ENCODE measurements at places on chromosomes 5 and 9.

- no peak for DNase-seq
Observed at GRCh38 chr5:159571501-159572244, 241.4 kb upstream of the IL12B start.

DNA sequence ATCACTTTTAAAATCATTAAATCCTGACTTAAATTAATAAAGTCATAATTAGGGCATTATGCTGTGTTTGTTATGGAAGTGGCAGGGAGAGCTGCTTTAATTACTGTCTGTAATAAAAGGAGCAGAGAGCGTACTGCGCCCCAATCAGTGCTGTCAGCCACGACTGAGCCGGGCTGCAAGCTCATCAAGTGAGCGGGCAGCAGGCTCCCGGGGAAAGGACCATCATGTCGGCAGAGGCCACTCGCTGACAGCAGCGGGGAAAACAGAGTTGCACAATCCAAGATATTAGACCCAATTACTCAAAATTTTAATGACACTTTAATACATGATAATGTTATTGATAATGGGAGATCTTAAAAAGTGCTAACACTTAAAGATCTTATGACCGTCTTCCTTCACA lies 181.6 kb downstream of the AP3B1 start:
- DNase-seq: no peak

DNA sequence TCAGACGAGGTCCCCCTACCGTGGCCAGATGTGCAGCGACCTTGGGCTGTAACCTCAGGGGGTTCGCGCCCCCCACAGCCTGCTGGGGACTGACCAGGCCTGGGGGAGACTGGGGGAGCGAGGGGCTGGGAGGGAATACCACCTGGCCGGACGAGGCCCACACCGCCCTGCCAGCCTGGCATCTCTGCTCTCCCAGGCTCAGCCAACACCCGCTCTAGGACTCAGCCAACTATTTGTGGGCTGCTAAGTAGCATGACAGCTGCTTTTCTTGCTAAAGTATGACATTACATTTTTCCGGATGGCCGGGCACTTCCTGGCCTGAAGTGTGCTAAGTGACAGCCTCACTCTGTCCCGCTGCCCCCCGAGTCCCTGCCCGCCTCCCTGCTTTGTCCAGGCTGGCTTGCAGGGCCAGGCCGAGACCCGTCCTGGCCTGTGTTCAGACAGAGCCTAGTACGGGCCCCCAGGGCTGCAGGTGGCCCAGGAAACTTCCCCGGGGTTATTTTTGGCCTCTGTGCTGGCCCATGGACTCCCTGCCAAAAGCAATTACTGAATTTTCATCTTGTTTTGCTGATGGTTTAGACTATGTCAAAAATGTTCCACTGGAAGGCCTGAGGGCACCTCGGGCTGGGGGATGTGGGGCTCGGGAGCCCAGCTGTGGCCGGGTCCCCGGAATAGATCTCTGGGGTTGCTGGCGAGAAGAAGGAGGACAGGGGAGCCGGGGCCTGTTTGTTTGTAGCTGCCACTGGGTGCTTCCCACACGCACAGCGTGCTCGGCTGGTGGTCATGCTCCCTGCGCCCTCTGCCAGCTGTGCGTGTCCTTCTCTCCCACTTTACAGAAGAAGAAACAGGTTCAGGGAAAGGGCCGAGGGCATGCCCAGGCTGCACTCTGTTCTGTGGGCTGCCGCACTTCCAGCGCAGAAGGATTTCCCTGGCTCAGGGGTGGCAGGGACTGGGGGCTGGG lies 13.4 kb upstream of the SLC2A6 start:
- DNase-seq: no peak

DNA sequence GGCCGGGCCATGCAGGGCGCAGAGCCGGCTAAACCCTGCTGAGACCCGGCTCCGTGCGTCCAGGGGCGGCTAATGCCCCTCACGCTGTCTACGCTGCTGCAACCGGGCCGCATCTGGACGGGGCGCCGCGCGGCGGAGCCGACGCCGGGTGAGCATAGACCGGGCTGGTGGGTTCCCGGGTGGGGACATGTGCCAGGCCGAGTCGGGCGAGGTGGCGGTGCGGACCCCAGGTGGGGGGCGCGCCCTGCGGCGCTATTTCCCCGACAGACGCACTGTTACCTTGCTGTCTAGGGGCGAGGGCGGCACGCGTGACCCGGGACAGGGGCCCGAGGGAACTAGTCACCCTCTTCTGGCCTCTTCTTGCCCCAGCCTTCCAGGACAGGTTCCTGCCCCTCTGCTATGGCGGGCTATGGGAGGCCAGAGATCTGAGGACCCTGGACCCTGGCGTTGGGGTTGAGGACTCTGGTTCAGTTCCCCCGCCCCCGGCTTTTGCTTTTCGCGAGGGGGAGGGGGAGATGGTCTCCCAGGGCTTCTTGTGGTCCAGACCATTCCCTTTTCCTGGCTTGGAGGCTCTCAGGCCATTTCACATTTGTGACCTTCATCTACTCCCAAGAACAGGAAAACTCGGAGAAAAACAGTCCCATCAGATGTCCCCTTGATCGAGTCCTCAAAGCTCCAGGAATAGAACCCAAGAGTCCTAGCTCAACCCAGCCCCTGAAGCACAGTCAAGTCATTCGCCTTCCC lies 536 bp downstream of the SLC27A4 start:
- DNase-seq: no peak

- DNase-seq: no peak
Observed at GRCh38 chr5:177547736-177548135, 6.6 kb downstream of the FAM193B start.

- DNase-seq: no peak
Observed at GRCh38 chr9:115469841-115470240, 351.9 kb upstream of the TNC start.

DNA sequence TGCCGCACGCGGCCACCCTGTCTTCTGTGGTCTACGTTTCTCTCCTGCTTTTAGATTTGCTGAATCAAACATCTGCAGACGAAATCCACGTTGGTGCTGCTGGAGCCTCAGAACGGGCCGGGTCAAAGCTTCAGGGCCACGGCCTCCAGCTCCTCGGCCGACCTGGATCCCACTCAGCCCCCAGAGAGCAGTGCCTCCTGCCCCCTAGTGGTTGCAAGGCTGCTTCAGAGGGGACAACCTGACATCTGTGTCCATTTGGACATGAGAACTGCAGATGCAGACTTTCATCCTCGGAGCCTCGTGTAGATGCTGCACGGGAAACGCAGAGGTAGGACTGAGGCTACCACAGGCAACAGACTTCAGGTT lies 23.0 kb upstream of the SLC6A3 start:
- no peak for DNase-seq

- DNase-seq: no peak
Observed at GRCh38 chr9:93432964-93433363, 18.5 kb upstream of the FAM120A start.

GRCh38 chr5:122921826-122922225 lies 76.4 kb downstream of the SNX24 start:
- no peak for DNase-seq

GRCh38 chr5:77561965-77562364 lies 69.8 kb upstream of the WDR41 start:
- no peak for DNase-seq
